ENCODE measurements at places on chromosomes 12 and 14.

GRCh38 chr14:66238969-66239368 lies 247.2 kb upstream of the CCDC196 start:
- no peak for DNase-seq

- DNase-seq: no peak
Measured at GRCh38 chr12:85310456-85311076, 30.5 kb downstream of the ALX1 start.

- no peak for DNase-seq
Measured at GRCh38 chr14:101064121-101064661, 160.7 kb upstream of the RTL1 start.

- DNase-seq: no peak
Measured at GRCh38 chr14:68594737-68595380, 198.0 kb downstream of the ZFP36L1 start.

DNA sequence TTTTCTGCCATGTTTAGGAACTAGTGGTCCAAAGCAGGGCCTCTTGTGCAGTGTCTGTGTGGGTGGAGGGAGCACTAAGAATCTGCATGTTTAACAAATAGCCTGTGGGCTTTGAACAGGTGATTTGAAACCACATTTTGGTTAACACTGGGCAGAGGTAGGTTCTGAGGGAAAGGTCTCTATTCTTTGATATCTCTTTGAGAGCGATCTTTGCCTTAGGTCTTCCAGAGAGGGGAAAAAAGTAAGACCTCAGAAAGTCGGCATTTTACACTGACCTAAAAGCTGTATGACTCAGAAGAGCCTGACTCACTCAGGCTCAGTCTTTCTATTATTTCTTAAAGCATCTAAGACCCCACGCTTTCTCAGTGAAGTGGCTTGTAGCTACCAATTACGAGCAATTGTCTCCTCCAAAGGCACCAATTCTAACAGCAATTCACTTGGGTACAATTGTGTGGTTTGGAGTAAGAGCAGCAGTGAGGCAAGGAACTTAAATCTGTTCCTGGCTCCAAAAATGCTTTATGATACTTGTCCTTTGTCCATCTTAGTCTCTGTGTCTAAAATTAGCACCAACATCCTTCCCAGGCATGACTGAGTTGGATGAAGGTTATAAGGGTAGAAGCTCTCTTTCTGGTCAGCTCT lies 8.8 kb downstream of the EIF2B2 start:
- DNase-seq: no peak

DNA sequence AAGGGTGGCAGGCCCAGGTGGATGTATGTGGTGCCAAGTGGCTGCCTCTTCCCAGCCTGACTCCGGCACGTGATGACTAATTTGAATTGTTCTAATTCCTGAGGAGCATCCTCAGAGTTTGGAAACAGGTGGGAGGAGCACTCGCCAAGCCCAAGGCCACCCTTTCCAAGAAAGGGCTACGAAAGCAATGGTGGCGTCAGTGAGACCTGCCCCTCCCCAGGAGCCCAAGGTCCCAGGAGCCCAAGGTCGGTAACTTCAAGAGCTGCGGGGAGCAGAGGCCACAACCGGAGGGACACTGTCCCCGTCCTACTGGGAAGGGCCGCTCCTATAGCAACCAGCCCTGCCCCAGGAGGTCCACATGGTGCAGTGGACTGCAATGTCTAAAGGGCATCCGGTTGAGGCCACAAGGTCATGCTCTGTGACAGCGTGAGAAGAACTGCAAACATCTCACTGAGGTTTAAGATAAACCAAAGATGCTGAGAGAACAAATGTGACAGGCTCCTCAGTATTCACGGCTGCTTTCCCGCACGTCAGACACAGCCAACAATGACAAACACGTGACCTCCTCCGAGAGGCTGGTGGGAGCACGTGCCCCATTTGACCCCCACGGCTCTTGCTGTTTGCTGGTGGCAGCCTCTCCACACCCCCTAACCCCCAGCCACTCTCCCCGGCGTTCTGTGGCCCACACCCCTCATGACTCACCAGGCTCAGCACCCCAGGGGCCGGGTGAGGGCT lies 79.6 kb downstream of the ITPK1 start:
- peak; percentile 71 for DNase-seq

DNA sequence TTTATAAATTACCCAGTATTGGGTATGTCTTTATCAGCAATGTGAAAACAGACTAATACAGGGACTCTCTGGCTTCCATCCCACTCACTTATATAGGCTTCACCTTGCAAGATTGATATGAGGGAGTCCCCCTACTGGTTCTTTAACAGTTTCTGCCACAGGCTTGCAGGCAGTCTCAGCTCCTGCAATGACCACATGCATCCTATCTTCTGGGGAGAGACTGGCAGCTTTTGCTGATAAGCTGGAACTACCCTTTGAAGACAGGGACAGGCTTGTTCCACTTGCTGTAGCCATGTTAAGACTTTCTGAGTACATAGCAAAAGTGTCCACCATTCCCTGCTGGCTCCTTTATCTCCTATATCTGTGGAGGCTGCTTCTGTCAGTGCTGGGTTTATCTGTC lies 531.7 kb upstream of the FLRT2 start:
- DNase-seq: no peak

DNA sequence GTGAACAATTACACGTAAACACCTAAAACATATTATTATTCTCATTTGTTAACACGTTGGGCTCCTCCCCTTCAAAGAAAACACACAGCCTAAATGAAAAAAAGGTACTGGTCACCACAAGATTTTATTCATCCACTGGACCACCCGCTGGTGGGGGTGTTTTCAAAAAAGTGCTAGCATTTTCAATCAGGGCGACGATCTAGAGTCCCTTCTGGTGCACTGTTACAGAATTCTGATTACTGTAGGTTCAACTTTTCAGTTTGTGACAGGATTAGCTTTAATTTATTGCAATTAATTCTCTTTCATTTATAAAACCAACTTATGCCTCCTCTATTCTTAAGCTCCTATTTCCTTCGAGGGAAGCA lies 443 bp downstream of the MAGOHB start:
- DNase-seq: no peak

DNA sequence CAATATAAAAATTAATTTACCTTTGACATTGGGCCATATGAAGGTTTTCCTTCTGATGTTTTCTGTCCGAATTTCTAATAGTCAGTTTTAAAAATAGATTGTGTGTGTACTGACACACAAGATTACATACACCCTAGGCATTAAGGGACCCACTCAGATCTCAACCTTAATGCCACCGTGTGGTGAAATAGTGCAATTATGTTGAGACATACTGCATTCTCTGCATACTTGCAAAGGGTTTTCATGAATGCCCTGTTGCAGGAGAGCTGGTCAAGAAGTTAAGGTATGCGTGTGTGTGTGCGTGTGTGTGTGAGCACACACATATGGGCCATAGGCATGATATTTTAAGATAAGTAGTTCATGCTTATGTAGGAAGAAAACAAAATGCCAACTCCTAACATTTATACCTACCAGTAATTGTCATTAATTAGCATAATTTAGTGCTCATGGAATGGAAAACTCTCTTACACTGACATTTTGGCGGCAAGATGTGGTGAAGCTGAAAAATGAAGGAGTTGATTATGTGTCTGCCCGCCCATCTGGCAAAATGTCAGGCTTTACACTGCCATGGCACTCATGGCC lies 58.8 kb downstream of the PIK3C2G start:
- DNase-seq: peak; percentile 33

- no peak for DNase-seq
Measured at GRCh38 chr12:1933342-1934051, 15.0 kb upstream of the CACNA2D4 start.
